Activated CD4-positive, CD25-positive, alpha-beta regulatory T cell treated with anti-CD3 and anti-CD28 coated beads, Interleukin-2, amount 50 U/mL, for 24 hours (primary cell): ENCODE measurements at places on chromosomes 5 and 9.

GRCh38 chr9:16654596-16655126, 215.8 kb downstream of the BNC2 start:
- ATAC-seq: no peak

- ATAC-seq: no peak
These were observed 34.7 kb upstream of the ICE1 start for GRCh38 chr5:5387777-5388176.

DNA sequence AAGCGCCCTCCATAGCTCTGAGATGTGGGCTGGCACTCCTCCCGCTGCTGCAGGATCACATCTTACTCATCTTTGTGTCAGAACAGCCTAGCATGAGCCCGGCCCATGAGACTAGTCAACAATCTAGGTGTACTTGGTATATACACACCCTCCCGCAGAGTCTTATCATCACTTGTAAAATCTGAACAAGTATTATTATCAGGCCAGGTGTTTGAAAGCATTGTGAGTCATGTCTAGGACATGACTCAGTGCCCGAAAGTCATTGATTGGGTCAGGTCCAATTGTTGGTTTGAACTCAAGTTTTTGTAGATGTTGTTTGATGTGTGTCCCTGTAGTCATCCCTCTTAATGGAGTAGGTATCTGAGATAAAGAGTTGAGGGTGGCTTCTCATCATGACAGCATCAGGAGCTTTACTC, 108.7 kb downstream of the CFAP90 start:
- ATAC-seq: peak; percentile 60

GRCh38 chr9:81801190-81801589, 111.8 kb upstream of the TLE1 start:
- no peak for ATAC-seq

DNA sequence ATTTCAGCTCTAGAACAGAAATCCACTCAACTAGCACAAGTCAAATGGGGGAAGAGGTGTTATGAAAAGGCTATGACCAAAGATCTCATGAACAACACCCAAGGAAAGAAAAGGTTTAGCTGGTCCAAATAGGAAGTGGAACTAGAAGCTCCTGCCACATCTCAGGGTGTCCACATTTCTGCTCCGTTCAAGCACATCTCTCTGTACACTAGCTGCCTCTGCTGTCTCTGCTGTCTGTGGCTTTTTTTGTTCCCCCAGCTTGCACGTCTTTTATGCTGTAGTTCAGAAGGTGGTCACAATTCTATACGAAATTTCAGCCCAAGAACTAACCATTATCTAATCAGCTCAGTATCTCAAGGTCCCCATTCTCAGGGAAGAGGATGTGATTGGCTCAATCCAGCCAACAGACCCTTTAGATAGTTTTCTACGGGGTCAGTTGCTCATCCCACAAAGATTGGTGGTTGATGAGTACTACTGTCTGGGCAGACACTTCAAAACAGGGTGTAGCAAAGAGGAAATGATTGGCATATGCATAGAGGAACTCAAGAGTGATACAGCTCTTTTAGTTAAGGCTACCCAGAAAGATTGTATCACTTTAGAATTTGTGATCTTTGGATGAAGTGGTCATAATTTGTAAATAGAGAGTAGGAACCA, 44.0 kb downstream of the FANCC start:
- no peak for ATAC-seq

- ATAC-seq: peak; percentile 96
These were observed 29.8 kb downstream of the UGCG start for GRCh38 chr9:111926421-111926875.

- ATAC-seq: no peak
These were observed 145.3 kb upstream of the ZNF462 start for GRCh38 chr9:106717686-106718085.

GRCh38 chr5:150497274-150497988, 10.5 kb upstream of the NDST1 start:
- ATAC-seq: no peak

- no peak for ATAC-seq
These were observed 30.2 kb upstream of the TNIP1 start for GRCh38 chr5:151110992-151111391.

GRCh38 chr5:52956915-52957747, 32.0 kb upstream of the ITGA2 start:
- no peak for ATAC-seq

DNA sequence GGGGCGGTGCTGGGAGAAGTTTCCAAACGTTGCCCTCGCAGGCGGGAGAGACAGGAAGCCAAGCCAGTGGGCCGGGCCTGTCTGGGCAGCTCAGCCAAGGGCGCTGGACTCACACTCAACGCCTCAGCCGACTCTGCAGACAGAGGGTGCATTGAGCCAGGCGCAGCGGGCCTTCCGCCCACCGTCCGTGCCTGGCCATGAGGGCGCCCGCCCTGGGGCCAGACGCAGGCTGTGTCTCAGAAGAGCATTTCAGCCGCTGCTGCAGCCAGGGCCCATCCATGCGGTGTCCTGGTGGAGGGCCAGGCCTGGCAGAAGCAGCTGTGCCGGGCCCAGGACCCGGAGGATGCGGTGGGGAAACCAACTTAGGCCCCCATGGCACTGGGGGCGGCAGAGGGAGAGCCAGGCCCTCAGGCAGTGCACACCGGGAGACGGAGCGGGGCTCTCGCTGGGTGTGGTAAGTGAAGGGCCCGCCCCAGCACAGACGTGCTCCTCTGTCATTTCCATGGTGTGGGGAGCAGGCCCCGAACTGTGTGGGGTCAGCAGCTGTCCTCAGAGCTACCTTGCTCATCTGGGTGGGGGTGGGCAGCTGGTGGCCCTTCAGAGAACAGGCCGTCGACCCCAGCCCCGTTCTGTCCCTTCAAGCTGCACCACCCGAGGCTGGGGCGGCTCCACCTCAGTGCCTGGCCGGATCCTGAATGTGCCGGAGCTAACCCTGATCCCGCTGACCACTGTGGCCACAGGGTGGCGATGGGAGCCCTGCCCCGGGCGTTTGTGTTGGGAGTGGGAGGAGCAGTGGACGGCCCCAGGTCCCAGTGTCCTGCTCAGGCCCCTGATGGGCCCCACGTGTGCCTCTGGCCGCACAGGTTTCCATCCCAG, 18.0 kb downstream of the DNLZ start:
- no peak for ATAC-seq

- ATAC-seq: no peak
These were observed 41.7 kb upstream of the ZNF354B start for GRCh38 chr5:178818094-178818493.

DNA sequence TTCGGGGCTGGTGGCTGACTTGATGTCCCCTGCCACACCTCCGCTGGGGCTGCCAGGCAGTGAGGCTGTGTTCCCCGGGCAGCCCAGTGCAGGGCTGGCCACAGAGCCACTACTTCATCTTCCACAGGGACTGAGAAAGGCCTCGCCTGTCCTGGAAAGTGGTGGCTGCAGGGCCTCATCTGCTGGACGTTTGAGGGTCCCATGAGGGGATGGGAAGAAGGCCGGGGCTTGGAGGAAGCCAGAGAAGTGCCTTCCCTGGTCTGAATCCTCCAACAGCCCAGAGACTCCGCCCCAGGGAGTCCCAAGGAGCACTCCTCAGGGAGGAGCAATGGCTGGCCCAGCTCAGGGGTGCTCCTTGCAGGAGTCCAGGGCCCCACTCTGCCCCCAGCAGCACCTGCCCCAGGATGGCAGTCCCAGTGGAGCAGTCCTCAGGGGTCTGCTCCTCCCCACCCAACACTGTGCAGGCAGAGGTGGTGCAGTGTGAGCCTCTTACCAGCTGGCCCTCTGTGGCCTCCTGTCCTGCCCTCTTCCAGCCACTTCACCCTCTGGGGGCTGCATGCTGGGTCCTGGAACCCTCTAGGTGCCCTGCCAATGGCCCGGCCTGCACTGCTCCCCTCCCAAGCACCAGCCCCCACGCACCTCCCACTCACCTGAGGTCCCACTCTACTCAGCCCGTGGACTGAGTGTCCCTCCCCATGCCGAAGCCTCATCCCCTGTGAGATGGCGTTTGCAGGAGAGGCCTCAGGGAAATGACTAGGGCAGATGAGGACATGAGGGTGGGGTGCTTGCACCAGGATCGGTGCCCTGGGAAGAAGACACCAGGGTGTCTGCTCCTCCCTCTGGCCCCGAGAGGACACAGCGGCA, 47.3 kb upstream of the COL5A1 start:
- ATAC-seq: no peak

DNA sequence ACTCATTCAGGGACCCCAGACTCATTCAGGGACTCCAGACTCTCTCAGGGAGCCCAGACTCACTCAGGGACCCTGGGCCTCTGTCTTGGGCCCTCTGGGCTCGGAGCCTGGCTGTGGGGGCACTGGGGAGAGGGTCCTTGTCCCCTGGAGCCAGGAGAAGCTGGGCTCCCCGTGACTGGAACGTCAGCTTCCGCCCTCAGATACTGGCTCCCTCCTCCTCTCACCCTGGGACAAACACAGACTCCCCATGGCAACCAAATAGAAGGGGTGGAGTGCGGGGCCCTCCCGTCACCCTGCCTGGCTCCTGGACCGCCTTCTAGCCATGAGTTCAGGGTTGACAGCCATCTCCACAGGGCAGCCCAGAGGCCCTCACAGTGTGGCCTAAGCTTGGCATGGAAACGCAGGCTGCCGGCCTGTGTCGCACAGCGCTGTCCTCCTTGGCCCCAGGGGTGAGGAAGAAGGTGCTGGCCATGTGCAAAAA, 27.6 kb downstream of the ZDHHC11B start:
- ATAC-seq: no peak

DNA sequence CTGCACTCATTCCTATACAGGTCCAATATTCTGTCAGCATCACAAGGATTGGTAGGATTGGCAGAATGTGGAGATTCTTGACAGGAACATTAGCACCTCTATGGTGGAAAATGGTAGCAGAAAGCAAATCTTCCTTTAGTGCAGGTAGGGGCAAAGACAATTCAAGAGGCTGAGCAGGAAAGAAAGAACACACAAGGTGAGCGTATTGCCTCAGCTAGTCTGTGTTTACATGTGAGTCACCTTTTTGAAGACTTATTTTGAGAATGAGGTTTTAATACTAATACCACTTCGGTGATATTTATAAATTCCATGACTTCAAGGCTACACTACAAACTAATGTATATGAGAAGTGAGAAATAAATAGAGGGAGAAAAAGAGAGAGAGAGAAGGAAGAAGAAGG, 717.0 kb downstream of the BRINP1 start:
- no peak for ATAC-seq

DNA sequence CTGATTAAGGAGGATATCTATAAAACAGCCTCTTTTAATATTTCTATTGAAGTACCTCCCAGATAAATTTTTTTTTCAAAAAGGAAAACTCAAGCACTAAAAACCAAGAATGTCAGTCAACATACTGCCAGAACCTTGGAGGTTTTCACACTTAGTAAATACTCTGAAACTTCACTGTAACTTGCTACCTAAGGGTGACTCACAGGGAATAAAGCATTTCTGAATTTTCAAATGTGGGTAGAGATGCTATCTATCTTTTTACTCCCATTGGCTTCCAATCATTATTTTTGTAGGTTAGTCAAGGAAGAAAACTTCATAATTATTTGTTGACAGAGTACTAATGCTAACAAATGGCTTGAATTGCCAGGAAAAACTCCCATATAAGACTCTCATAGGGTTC, 46.1 kb downstream of the SLC25A46 start:
- no peak for ATAC-seq

GRCh38 chr5:149603210-149603609, 21.9 kb downstream of the ARHGEF37 start:
- ATAC-seq: no peak

DNA sequence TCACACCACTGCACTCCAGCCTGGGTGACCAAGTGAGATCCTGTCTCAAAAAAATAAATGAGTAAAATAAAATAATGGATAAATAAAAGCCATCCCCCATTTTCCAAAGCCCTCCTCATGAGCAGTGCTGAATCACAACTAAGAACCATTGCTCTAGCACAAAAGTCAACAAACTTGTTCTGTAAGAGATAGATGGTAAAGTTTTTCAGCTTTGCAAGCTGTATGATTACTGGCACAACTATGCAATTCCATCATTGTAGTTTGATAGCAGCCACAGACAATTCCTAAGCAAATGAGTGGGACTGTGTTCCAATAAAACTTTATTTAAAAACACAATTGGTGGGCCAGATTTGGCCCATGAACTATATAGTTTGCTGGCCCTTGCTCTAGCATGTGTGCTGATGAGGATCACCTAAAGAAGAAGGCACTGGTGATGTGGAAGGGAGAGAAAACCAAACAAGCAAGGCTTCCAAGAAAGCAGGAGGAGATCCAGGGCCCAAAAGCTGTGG, 64.6 kb downstream of the NEURL1B start:
- ATAC-seq: no peak

DNA sequence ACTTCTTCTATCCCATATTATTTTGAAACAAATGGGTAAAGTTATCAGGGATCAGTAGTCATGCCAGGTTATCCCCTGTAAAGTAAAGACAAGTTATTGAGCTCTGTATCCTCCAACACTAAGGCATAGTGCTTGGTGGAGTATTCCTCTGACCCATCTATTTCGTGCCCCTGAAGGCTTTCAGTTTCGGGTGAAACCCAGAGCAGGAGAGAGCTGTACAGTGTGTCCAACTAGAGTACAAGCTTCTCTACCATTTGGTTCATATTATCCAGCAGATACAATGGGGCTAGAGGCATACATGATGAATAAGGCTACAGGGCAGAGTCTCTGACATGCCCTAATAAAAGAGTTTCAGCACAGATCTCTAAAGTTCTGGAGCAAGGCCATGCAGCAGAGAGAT, 3.2 kb upstream of the SLC22A4 start:
- no peak for ATAC-seq

GRCh38 chr5:144093868-144094267, 76.6 kb downstream of the YIPF5 start:
- no peak for ATAC-seq

GRCh38 chr5:53355316-53355715, 125.1 kb upstream of the FST start:
- no peak for ATAC-seq

- no peak for ATAC-seq
These were observed 175.1 kb downstream of the PAM start for GRCh38 chr5:102930244-102930643.

DNA sequence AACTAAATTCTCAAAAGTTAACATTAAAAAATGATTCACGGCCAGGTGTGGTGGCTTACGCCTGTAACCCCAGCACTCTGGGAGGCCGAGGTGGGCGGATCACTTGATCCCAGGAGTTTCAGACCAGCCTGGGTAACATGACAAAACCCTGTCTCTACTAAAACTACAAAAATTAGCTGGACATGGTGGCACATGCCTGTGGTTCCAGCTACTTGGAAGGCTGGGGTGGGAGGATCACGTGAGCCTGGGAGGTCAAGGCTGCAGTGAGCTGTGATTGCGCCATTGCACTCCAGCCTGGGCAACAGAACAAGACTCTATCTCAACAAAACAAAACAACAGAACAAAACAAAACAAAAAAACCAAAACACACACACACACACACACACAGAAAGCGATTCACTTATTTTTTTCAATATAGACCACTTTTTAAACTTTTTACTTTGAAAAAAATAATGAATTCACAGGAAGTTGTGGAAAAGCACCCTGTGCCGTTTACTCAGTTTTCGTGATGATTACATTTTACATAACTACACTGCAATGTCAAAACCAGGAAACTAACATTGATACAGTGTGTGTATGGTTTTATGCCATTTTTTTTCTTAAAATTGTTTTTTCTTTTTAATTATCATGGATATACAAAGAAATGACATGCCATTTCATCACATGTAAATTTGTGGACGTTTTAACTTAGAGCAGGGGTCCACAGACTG, 73.7 kb downstream of the TENT4A start:
- no peak for ATAC-seq
